Suprapubic skin (tissue), 4 donors: ENCODE measurements at places on chromosomes 16 and 17.

- DNase-seq: peak; percentile 77
Observed at GRCh38 chr16:84505249-84506187, 1.1 kb upstream of the MEAK7 start.

GRCh38 chr17:66602659-66603384 lies 232.1 kb upstream of the CACNG5 start:
- no peak for DNase-seq

- DNase-seq: no peak
Observed at GRCh38 chr17:45687594-45687993, 96.5 kb upstream of the CRHR1 start.

DNA sequence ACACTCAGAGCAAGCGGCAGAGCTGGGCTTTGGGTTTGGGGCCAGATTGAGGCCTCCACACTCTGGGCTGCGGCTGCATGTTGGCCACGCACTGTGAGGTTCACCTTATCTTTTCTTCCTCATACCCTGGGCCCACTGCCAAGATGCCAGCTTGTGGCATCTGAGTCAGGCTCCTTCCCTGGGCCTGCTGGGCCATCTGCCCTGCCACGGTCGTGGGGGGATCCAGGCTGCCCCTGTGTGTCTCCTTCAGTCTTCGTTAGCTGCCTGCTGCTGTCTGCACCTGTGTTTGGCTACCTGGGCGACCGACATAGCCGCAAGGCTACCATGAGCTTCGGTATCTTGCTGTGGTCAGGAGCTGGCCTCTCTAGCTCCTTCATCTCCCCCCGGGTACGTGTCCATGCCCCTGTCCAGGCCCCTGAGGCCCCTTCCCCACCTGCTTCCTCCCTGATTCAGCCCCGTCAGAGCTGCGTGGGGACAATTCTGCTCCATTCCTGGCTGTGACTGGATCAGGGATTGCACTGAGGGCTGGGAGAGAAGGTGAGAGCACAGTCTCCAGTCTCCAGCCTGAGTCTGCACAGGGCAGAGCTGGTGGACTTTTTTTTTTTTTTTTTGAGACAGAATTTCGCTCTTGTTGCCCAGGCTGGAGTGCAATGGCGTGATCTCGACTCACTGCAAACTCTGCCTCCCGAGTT lies 11.2 kb downstream of the SPNS3 start:
- DNase-seq: no peak

- DNase-seq: peak; percentile 72
Observed at GRCh38 chr17:31842195-31843069, 16.6 kb downstream of the COPRS start.

GRCh38 chr16:7487574-7488323 lies 155.1 kb downstream of the RBFOX1 start:
- no peak for DNase-seq

DNA sequence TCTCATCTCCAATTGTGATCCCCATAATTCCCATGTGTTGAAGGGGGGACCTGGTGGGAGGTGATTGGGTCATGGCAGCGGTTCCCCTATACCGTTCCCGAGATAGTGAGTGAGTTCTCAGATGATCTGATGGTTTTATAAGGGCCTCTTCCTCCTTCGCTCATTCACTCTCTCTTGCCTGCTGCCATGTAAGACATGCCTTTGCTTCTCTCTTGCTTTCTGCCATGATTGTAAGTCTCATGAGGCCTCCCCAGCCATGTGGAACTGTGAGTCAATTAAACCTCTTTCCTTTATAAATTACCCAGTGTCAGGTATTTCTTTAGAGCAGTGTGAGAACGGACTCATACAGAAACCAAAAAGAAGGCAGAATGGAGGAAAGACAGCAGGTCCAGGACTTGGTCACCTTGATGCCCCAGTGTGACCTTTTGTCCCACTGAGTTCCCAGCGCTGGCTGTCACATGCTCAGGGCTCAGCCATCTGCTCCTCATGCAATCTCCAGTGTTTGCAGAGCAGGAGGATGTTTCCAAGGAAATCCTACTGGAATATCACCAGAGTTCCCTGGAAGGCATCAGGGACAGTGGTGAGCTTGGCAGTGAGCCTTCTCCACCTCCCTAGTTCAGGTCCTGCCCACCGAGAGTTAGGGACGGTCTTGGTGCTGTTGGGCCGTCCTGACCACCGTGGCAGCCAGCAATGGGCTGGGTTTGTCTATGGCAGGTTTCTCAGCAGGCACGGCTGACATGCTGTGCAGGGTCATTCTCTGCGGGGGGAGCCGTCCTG lies 96.7 kb downstream of the SEC14L1 start:
- DNase-seq: no peak

DNA sequence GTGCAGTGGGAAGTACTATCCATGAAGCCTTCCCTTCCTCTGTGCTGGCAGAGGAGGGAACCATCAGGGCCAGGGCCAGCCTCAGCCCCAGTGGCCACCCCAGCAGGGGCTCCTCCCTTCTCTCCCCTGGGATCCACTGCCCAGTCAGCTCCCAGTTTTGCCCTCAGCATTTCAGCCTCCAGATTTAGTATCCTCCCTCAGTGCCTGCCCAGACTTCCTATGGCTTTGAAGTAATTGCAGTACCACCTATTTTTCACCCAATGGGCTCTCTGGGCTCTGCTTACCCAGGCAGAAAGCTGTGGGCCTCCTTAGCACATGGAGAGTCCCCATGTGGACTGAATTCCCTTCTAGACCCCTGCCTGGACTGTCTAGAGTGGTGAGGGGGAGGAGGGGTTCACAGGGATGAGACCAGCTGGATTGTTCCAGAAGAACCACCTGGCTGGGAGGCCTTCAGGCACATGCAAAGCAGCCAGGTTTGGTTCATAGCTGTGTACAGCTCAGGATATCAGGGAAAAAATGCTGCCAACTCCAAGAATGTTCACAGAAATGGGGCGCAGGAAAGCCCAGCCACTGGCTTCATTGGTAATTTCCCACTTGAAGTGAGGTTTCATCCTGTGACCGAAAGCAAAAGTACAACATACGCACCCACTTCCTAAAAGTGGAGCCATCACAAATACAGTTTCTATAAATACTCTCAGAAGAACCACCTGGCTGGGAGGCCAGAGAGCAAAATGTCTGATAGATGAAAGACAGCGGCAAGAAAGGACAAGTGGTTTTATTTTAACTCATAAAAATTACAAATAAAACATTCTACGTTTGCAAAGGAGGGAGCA lies 15.2 kb upstream of the HERPUD1 start:
- no peak for DNase-seq

- no peak for DNase-seq
Observed at GRCh38 chr17:45113424-45113754, 18.9 kb downstream of the PLCD3 start.

GRCh38 chr16:84144209-84144858 lies 643 bp downstream of the HSDL1 start:
- no peak for DNase-seq

DNA sequence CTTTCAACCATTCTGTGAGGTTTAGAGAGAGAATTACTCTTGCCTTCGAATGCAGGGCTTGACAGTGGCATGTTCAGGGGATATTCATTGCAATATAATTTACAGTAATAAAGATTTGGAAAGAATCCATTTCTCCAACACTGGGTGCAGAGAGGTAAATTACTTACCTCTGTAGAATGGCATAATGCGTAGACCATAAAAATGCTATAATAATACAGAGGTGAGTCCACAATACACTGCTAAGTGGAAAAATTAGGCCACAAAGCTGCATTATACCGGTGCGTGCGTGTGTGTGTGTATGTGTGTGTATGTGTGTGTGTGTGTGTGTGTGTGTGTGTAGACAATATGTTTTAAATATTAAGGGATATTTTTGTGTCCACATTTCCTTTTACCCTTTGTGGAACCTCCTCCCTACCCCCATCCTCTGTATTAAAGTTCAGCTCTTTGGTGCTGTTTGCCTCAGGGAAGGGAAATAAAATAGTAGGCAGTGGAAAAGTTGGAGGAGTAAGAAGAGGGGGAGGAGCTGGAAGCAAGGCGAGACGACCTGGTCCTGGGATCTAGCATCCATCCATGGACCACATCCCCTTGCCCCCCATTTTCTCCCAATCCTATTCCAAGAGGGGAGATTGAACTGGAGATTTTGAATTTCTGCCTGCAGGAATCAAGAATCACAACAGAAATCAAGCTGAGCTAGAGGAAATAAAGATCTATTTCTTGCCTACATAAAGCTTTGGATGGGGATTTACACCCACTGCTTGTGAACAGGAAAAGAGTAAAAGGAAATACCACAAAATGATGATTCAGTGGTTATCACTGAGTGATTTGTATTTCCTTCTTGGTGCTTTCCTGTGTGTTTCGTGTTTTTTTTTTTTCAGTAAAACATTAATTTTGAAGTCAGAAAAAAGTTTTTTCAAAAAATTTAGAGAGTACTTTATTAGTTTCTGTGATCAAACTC lies 124.8 kb downstream of the RGS9 start:
- DNase-seq: no peak

DNA sequence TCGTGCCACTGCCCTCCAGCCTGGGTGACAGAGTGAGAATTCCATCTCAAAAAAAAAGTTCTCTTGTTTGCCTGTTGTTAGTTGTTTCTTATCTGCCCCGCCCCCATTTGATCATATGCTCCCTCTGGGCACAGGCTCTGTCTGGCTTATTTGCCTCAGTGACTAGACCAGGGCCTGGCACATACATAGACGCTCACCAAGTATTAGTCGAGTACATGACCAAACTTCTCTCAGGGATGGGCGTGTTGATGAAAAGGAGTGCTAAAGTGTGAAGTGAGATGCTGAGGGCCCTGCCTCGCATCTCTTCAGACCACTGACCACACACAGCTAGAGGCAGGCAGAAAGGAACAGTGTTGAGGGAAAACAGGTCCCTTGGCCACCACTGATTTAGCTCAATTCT lies 3.3 kb upstream of the HELZ start:
- DNase-seq: no peak

- DNase-seq: peak; percentile 76
Observed at GRCh38 chr17:57626520-57627210, 118.4 kb downstream of the CCDC182 start.

DNA sequence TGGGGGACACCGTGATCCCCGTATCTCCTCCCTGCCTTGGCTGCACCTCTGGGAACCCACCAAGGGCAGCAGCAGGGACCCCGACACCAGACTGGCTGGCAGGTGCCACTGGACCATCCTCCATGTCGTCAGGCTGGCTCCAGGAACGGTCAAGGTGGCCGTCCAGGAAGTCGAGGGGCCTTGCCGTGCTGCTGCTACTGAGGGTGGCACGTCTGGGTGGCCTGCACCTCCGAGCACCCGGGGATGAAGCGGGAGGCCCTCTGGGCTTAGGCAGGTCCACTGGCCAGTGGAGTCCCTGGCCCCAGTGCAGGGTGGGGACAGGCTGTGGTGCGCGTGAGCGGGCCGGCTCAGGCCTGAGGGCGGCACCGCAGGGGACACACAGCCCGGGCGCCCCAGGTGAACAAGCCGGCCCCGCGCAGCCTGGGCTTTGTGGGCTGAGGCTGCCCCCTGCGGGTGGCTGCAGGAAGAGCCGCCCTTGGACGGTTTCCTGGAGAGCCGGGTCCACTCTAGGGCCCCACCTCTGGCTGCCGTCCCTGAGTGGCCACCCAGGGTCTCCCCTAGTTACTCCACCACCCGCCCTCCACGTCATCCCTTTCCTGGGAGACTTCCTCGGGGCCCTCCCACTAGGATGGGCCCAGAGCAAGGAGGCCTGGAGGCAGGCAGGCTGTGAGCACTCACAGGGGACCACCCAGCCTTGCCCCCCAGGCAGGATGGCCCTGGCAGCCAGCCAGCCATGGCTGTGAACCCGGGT lies 42.8 kb upstream of the ZC3H18 start:
- DNase-seq: no peak

DNA sequence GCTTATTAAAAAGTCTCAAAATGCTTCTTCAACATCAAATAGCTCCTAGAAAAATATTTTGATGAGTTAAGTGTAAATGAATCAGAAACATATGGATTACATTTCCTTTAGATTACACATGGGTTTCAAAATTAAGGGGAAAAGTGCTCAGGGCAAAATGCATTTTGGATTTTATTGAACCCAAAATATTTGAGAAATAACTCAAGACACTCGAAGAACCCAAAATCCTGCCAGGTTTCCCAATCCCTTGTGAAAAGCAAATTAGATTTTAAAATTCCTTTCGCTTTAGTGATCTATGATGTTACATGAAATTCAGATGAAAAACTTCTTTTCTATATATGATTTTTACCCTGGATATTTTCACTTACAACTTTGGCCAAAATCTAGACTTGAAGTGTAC lies 847.4 kb upstream of the SOX9 start:
- DNase-seq: no peak

DNA sequence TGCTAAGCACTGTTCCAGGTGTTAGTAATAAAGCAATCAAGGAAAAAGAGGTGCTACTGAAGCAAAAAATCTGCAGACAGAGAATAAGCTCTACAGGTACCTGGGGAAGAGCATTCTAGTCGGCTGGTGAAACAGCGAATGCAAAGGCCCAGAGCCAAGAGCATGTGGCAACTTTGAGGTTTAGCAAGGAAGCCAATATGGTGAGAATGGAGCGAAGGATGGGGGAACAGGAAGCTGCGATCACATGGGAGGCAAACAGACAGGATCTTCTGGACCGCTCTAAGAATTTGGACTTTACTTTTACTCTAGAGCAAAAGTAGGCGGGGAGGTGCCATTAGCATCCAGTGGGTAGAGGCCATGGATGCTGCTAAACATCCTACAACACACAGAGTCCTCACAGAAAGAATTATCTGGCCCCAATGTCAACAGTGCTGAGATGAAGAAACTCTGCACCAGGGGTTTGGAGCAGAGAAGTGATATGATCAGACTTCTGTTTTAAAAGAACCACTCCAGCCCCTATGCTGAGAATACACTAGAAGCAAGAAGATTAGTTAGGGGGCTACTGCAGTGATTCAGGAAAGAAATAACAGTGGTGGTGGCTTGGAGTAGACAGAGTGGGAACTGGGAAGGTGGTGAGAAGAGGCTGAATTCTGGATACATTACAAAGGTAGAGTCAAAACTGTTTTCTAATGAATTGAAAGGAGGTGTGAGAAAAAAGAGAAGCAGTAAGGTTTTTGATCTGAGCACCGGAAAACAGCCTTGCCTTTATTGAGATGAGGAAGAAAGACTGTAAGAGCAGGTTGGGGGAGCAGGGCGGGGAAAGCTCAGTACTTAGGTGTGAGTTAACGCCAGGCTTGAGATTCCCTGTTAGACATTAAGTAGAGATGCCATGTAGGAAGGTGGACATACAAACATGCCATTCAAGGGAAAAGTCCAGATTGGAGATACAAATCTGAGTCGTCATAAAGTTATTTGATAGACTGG lies 11.0 kb downstream of the EFTUD2 start:
- DNase-seq: no peak

- no peak for DNase-seq
Observed at GRCh38 chr17:61075988-61076387, 323.7 kb upstream of the TBX2 start.

GRCh38 chr16:22868593-22869224 lies 54.7 kb downstream of the HS3ST2 start:
- DNase-seq: no peak

DNA sequence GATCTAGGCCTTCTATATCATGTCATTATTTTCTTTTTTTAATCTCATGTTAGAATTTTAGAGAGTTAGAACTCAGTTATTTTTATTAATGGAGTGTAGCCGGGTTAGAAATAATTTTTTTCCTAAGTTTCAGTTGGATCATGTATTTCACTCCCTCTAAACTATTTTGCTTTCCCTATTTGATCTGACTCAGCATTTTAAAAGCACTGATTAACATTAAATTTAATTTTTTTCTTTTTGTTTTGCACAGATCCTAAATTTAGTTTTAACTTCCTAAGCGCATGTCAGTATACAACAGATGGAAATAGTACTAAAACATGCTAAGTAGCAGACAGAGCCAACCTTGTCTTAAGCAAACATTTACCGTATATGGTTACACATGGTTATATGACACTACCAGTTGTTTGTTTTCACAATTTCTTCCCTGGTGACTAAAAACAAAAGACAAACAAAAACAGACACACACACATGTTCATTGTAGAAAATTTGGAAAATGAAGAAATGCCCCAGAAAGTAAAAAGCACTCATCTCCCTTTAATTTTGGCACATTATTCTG lies 33.6 kb upstream of the RAB11FIP4 start:
- no peak for DNase-seq
